ENCODE measurements at places on chromosomes 12 and 14. TPM values are rescaled to one million over a fixed set of nuclear protein-coding genes. Genes with fewer than 3 reads are reported as not detected.

The MYF5 gene
- total RNA-seq: 3.5 TPM

The KRT75 gene
- total RNA-seq: 84.8 TPM

The RBM19 gene
- 16.8 TPM for total RNA-seq

The CRACR2A gene
- total RNA-seq: 1.8 TPM

The MIP gene
- total RNA-seq: not detected

The CMA1 gene
- 0.69 TPM for total RNA-seq

The FIGNL2 gene
- total RNA-seq: 0.69 TPM

The EMC9 gene
- total RNA-seq: 6.8 TPM

The SETD1B gene
- total RNA-seq: 5.3 TPM

The PTPRQ gene
- total RNA-seq: 0.49 TPM

The DPY19L2 gene
- total RNA-seq: 24.9 TPM

The IL26 gene
- not detected for total RNA-seq

GRCh38 chr12:105393587-105393986 lies 63.1 kb downstream of the C12orf75 start:
- no peak for DNase-seq

GRCh38 chr12:23954332-23954731 lies 4.9 kb upstream of the SOX5 start:
- no peak for DNase-seq

DNA sequence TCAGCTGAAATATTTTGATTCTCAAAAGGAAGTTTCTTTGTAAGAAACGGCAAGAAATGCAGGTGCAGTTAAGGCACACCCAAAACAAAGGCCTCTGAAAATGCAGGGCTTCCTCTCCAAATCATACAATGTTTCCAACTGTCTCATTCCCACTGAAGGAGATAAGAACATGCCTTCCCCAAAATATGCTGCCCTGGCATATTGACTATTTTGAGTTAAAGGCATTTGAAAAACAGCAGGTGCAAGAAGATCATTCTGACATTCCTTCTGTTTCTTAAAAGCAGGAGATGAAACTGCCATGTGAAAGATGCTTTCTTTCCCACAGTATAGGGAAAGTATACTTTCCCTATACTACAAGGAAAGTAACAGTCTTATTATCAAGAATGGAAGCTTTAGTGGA lies 33.4 kb upstream of the VASH1 start:
- no peak for DNase-seq

DNA sequence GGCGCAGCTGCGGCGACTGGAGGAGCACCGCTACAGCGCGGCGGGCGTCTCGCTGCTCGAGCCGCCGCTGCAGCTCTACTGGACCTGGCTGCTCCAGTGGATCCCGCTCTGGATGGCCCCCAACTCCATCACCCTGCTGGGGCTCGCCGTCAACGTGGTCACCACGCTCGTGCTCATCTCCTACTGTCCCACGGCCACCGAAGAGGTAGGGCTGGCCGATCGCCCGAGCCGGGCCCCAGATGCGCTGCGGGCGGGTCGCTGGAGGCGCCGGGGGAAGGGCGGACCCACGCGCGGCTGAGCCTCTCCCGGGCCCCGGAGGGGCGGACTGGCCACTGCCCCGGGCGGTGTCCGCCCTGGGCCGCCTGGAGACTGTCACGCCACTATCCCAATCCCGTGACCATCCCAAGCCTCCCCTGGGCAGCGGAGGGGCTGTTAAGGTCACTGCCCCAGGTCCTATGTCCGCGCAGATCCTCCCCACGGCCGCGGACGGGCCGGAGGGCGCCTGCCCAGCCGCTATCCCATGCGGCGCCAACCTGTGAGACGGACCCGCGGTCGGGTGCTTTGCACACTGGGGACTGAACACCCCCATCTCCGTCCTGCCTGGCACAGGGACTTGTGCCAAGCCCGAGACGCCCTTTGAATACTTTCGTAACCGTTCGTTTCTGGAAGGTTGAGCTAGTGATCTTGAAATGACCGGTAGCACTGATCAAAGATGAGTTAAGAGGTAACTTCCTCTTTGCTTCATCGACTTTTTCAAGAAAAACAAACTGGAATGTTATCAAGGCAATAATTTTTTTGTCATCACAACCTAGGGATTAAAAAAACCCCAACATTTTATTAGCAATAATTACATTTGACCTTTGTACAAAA lies 725 bp downstream of the CHPT1 start:
- DNase-seq: no peak

- no peak for DNase-seq
Observed at GRCh38 chr14:91873471-91874415, 6.4 kb upstream of the TC2N start.

- DNase-seq: peak; percentile 22
Observed at GRCh38 chr12:6135071-6135470, 10.6 kb upstream of the VWF start.

DNA sequence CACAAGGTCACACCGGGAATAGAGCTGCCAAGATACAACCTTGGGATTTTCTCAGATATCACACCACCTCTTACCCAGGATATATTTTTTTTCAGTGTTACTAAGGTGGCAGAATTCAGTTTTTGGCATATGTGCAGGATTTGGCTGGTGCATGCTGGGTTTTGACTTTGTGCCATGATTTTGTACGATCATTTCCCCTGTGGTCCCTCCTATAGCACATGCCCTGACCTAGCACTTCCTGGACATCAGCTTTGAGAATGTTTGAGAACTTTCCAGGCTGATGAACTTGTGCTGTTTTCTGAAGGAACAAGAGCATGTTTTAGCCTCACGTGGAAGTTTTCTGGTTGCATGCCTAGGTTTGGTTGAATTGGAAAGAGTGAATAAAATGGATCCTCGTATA lies 11.0 kb upstream of the TBPL2 start:
- no peak for DNase-seq

DNA sequence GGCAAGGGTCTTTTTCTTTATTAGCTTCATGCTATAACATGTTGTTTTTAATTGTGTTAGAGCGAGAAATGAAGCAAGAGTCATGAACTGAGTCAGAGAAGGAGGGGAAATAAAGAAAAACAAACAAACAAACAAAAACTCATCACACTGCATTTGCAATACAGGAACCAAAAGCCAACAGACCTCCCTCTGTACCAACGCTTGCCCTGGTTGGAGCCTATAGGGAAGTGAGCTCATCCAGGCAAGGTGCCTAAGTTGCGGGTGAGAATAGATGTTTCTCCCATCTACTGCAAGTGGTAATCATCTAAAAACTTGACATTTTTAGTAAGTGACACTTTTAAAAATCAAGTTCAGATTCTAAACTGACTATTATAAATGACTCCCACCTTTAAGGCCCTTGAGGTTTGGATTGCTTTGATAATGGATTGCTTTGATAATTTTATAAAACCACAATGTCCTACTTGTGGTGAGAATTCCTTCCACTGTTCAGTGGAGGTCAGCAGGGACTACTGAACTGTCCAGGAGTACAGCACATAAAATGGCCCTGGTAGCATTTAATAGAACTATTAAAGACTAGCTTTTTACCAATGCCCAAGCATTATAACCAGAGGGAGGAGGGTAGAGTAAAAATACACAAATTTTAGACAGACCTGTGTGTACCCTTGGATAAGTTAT lies 31.3 kb downstream of the SLC38A1 start:
- DNase-seq: no peak

DNA sequence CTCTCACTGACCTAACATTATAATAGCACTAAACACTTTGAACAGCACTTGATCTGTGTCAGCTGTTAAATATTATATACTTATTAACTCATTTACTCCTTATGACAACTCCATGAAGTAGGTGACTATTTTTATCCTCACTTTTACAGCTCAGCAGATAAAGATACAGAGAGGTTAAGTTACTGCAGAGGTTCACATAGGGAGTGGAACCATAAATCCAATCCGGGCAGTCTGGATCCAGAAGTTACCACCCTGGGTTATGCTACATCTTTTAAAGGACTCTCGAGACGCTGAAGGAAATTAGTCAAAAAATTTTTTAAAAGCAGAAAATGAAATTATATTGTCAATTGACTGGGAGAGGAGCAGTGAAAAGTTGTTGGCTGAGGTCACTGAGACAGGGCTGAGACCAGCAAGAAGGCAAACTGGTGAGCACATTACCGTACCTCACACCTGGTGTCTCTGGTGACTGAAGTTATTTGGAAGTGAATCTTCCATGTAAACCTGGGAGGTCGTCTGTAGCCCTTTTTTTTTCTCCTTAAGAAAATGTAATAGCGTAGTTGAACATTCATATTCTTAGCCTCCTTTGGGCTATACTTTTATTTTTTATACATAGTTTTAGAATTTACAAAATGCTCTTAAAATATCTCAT lies 1.2 kb upstream of the RIMKLB start:
- no peak for DNase-seq

GRCh38 chr12:132827763-132828703 lies 636 bp downstream of the GOLGA3 start:
- no peak for DNase-seq

- no peak for DNase-seq
Observed at GRCh38 chr14:41761204-41761603, 154.5 kb downstream of the LRFN5 start.

- no peak for DNase-seq
Observed at GRCh38 chr12:65675141-65675621, 149.1 kb upstream of the HMGA2 start.

GRCh38 chr12:51941604-51942003 lies 9.9 kb upstream of the ACVR1B start:
- no peak for DNase-seq

DNA sequence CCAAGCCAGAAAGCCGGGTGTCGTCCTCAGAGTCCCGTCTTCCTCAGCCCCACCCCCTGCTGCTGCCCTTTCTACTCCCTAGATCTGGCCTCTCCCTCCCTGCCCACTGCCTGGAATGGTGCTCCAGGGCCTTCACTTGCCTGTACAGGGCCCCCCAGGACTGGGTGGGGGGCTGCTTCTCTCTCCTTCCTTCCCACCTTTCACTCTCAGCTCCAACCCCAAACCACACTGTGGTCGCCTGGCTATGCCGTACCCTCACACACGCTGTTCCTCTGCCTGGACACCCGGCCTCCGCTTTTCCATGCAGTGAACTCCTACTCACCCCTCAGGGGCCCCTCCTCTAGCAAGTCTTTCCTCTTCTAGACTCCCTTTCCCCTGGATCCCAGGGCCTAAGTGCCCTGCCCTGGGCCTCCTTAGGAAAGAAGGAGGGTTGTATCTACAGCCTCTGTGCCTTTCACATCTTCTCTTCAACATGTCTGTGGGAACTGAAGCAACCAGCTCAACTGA lies 25.5 kb upstream of the DIO3 start:
- DNase-seq: no peak

DNA sequence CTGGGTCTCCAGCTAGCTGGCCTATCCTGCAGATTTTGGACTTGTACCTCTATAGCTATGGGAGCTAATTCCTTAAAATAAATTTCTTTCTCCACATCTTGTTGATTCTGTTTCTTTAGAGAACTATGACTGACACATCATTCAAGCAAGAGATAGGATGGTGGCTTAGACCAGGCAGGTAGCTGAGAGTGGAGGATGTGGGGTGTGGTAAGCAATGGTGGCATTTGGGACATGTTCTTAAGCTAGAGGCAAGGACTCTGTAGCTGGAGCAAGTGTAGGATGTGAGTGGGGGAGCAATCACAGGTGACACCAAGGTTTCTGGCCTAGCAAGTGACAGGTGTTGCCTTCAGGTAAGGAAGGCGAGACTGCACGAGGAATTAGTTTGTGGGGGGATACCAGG lies 6.8 kb downstream of the TDRD9 start:
- no peak for DNase-seq

DNA sequence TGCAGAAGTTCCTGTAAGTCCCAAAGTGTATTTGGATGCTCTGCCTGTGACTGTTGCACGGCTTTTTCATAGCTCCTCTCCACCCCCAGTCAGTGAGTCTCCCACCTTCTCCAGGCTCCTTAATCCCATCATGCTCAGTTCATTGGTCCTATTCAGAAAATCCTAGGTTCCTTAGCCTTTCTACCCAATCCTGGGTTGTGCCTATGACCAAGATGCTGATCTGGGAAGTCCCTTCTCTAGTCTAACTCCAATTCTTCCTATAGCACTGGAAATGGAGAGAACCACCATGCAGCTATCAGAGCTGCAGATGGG lies 7.7 kb downstream of the CISTR start:
- DNase-seq: no peak

DNA sequence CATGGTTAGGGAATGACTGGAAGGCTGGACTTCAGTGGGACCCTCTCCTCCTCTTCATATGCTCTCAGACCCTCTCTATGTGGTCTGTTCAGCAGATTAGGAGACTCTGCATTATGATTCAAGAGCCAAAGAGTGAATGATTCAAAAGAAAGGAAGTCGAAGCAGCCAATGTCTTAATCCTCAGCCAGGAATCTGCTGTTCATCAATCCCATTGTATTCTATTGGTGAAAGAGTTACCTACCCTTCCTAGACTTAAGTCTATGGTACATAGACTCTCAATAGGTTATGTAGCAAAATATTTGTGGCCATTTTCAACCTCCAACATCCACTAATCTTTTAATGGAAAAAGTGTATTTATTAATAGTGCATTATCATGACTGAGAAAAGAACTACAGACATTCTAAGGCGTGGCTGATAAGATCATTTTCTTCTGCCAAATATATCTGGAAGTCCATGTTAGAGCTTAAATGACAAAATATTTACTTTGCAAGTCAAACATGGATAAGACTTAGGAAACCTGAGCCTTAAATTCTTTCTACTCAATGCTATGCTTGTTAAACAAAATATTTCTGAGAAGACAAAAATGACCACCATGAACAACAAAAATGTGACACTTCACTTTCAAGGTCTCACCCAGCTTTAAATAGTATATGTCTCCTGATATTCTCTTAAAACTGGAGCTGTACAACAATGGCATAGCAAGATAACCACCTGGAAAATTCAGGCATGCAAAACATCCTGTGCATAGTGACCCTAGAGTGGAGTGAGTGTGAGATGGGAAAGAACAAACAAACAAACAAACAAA lies 1100.6 kb downstream of the GALC start:
- DNase-seq: no peak

GRCh38 chr12:184811-185575 lies 29.0 kb downstream of the SLC6A12 start:
- DNase-seq: no peak

DNA sequence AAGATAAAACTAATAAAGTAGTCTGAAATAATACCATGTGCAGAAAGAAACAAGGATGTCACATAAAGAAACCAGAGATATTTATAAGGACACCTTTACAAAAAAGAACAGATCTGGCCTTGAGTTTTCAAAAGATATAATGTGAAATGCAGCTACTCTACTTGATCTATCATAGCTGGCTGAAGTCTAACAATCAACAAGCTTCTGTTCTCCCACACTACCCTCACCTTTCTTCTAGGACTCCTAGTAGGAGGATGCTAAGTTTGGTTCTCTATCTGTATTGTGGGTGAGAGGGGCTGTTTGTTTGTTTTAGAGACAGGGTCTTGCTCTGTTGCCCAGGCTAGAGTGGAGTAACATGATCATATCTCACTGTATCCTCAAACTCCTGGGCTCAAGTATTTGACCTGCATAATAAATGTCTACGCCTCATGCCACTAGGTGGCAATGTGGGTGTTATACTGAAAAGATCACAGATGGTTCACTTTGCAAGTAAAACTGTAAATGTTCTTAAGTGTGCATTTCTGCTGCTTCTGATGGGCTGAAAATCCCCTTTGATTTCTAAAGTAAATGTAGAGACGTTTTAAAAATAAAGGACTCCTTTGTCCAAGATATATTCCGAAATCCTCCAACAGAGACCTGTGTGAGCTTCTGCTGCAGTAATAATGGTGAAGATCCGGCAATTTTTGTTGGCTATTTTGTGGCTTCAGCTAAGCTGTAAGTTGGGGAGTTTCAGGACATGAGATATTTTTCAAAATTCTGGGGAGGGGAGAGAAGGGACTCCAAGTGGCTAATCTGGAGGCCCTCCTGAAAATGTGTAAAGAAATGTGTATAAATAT lies 269.3 kb downstream of the DAD1 start:
- DNase-seq: peak; percentile 15
